ENCODE measurements at places on chromosomes 1 and 21.
A peak's percentile ranks its signal among the peaks of the same experiment; 100 is the strongest.

- DNase-seq = peak; percentile 76
These were observed 1.2 kb upstream of the DHRS3 start for GRCh38 chr1:12618965-12619791.

DNA sequence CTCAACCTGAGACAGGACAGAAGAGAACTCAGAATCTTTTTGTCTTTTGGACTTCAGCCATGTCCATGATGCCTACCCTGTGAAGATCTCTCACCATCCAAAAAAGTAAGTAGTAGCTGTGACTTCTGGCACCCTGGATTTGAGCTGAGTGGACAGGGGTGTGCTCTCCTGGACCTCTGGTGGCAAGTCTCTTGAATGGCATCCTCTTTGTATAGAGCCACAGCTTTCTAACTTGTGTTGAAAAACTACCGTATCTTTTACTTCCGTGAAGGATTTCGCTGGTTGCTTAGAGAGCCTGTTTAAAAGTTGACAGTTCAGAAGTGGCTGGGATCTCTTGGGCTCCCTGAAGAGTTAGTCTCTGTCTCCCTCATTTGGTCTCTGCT, 1.8 kb downstream of the MFN2 start:
- DNase-seq = no peak

DNA sequence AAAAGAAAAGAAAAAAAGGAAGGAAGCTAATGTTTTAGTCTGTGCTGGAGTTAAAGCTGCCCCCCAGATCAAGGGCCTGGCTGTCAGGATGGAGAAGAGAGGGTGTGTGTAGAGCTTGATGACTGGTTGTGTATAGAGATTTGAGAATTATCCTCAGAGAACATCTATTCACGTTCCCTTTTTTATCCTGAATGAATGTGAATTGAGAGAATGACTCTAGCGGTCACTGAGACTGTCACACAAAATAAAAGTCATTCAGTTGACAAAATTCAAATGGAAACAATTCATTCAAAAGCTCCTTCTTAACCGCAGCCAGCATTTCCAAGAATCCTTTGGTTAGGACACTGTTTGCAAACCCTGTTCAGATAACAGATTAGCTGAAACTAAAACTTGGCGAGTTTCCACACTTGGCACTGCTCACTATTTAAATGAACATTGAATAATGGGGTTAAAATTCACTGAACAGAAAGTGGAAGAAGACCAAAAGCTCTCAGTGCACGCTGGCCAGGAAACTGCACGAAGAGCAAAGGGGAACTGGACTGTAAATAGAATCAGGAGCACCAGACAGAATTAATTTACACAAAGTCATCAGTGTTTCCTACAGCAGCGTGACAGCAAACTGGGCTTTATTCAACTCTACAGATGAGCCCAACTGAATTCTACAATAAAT, 13.6 kb upstream of the FAM89A start:
- DNase-seq = no peak

GRCh38 chr1:38027201-38028104, 14.9 kb downstream of the UTP11 start:
- no peak for DNase-seq

- DNase-seq = no peak
These were observed 9.7 kb upstream of the FOXO6 start for GRCh38 chr1:41351262-41352151.

DNA sequence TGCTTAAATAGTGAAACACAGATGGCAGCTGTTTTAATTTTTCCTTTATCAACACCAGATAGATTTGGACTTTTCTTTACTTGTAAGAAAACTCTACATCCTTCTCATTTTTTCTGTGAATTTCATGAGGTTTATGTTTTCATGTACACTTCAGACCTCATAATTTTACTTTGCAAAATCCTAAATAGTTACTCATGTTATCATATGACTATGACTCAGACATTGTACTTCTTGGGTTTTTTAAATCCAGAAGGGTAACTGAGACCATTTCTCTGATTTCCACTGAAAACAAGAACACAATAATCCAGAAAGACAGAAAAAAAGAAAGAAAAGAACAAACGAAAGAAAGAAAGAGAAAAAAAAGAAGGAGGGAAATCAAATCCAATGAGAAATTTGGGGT, 1021.6 kb downstream of the NCAM2 start:
- DNase-seq = no peak

DNA sequence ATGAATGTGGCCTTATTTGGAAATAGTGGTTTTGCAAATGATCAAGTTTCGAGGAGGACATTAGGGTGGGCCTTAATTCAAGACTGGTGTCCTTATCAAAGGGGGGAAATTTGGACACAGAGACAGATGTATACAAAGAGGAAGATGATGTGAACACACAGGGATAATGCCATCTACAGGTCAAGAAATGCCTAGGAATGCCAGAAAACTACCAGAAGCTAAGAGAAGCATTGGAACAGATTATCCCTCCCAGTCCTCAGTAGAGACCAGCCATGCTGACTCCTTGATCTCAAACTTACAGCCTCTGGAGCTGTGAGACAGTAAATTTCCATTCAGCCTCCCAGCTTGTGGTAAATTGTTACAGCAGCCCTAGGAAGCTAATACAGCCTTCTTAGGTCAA, 151.4 kb downstream of the PTGER3 start:
- no peak for DNase-seq

DNA sequence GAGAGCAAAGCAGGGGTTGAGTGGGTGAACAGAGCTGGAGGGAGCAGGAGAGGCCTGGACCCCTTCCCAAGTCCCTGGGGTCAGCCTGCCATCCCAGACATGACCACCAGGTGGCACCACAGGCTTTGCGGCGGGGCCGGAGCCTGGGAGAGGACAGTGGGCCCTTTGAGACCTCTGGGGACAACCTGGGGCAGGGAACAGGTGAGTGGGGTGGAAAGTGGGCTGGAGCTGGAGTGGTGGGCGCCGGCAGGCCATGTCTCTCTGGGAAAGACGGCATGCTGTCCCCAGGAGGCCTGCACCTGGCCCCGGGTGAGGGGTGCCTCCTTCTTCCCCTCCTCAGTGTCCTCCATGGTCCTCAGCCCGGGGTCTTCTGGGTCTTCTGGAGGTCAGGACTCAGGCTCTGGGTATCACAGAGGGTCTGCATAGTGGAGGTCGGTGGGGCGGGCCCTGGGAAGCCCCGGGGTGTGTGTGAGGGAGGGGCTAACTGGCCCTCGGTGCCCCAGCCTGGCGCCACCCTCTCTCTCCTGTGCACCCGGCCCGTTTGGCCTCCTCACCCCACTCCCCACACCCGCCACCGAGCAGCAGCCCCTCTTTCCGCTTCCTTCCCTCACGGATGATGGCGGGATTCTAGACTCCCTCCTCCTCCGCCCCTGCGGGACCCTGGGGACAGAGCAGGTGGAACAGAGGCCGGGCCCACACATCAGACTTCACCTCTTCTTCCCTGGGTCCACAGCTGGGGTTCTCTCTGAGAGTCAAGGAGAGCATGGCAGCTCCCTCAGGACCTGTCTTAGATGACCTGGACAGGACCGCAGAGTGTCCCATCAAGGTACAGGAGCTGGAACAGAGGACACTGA, 28.5 kb upstream of the PKP1 start:
- DNase-seq = peak; percentile 90

DNA sequence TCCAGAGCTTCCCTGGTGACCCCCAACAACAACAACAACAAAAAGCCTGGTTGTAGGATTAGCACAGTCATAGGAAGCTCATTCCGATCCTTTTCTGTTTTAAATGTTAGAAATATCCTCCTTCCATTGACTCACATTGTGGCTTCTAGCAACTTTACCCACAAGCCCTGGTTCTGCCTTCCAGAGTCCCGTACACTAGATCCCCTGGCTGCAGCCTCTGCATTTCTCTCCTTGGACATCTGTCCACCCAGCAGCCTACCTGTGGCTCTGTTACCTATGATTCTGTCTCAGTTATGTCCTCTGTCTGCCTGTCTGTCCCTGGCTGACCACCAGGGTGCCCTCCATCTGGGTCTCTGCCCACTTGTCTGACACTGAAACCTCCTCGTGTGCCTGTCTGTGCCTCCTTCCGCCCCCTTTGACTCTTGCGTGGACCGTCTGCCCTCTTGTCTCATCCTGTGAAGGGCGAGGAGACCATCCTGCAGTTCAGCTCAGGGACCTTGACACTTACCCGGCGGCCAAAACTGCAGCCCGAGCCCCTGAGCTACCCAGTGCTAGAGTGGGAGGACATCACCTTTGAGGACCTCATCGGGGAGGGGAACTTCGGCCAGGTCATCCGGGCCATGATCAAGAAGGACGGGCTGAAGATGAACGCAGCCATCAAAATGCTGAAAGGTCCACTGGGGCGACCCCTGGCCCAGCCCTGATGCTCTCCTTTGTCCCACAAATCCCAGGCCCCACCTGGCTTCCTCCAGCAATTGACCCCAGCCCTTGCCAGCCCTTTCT, 16.1 kb downstream of the TIE1 start:
- no peak for DNase-seq

DNA sequence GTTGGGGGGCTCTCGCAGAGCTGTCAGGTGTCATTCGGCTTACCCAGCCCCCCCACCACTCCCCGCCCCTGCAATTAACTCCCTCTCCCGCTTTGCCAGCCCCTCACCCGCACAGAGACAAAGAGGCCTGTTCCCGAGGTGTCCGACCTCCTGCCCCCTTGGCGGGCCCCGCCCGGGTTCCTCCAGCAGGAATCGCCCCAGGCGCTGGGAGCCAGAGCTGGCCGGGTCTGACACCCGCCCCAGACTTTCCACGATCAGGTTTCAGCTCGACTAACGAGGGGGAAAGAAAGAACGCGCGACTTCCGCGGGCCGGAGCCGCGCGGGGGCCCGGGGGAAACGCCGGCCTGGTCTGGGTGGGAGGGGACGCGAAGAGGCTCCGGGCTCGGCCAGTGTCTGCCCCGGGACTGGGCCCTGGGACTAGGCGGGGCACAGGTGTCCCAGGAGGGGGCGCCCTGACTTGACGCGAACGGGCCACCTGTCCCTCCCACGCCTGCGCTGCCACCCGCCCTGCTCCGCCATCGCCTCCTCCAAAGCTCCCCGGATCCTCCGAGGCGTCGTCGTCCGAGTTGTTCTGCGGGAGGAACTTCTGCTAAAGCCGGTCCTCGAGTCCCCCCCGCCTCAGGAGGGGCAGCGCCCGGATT, 36.4 kb upstream of the HHAT start:
- peak; percentile 89 for DNase-seq

- DNase-seq = peak; percentile 56
These were observed 31.7 kb downstream of the AK5 start for GRCh38 chr1:77313491-77313890.

DNA sequence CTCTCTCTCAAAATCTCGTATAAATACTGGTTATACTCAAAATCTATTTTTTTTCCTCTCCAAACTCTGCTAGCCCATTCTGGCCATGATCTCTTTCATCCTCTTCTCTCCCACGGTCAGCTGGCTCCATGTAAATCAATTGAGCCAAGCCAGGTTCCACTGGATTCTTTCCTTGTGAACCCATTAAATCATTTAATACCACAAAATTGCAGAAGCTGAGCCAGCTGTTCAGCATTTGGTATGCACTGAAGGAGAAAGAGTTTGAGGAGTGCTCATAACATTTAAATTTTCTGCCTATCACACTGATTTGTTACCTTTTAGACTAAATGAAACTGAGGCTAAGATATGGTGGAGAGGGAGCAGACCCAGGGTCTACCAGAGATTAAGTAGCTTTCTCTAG, 29.1 kb upstream of the TADA1 start:
- no peak for DNase-seq

GRCh38 chr1:24454673-24455072, 39.1 kb downstream of the NIPAL3 start:
- DNase-seq = no peak

DNA sequence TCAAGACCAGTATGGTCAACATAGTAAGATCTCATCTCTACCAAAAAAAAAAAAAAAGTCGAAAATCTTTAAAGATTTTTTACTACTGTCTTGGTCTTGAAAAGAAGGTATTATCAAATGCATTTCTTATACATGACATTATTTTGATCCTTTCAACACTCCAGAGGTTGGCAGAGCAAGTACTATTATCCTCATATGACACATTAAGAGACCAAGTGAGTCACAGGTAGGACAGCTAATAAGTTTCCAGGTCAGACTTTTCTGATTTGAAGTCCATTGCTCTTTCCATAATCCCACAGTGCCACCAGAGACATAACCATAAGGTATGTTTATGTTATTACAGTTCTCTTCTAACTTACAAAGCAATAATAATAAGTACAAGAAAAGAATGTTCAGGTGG, 15.2 kb downstream of the DBT start:
- DNase-seq = no peak

DNA sequence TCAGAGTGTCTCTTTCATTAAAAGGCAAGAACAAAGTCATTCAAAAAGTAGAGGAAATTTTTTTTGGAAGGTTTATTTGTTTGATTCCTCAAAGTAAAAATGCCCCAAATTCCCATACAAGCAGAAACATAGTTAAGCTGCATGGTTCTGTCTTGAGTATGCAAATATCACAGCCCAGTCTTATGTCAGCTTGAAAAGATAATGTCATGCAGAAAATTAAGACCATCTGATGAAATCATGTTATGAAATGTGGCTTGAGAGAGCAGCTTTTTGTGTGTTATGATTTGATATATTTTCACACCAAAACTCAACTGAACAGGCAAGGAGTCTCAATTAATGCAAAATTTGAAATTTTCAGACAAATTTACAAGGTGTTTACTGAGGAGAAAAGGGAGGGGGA, 411.0 kb downstream of the LMO4 start:
- no peak for DNase-seq

DNA sequence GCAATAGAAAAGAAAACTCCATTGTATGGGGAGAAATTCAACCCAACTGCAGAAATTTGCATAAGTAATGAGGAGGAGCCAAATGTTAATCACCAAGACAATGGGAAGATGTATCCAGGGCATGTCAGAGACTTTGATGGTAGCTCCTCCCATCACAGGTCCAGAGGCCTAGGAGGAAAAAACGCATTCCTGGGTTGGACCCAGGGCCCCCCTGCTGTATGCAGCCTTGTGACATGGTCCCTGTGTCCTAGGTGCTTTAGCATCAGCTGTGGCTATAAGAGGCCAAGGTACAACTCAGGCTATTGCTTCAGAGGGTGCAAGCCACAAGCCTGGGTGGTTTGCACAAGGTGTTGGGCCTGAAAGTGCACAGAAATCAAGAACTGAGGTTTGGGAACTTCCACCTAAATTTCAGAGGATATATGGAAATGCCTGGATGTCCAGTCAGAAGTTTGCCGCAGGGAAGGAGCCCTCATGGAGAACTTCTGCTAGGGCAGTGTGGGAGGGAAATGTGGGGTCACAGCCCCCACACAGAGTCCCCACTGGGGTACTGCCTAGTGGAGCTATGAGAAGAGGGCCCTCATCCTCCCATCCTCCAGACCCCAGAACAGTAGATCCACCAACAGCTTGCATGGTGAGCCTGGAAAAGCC, 162.3 kb downstream of the TGFB2 start:
- no peak for DNase-seq

GRCh38 chr21:42341776-42342542, 8.8 kb downstream of the TFF2 start:
- DNase-seq = no peak
